ENCODE measurements at places on chromosomes 5 and 9.

GRCh38 chr9:120676767-120677402, 37.4 kb downstream of the MEGF9 start:
- DNase-seq: no peak

- DNase-seq: no peak
Measured at GRCh38 chr5:4640795-4641194, 499.3 kb upstream of the ADAMTS16 start.

GRCh38 chr5:114118511-114118910, 243.4 kb upstream of the KCNN2 start:
- no peak for DNase-seq

DNA sequence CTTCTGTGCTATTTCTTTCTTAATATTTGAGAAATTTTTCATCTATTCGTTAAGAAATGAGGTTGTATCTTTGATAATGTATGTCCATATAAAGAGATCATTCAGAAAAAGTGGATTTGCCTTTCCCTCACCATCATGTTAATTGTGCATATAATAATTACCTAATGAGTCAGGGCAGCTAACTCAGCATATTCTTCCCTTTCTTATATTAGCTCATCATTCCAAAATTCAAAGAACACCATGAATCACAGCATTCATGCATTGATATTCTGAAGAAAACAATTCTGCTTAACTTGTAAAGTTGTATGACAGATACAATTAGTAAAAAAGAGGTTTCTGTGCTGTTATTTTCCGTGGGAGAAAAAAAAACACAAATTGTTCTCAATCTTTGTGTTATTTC, 630.6 kb downstream of the TLE1 start:
- no peak for DNase-seq

DNA sequence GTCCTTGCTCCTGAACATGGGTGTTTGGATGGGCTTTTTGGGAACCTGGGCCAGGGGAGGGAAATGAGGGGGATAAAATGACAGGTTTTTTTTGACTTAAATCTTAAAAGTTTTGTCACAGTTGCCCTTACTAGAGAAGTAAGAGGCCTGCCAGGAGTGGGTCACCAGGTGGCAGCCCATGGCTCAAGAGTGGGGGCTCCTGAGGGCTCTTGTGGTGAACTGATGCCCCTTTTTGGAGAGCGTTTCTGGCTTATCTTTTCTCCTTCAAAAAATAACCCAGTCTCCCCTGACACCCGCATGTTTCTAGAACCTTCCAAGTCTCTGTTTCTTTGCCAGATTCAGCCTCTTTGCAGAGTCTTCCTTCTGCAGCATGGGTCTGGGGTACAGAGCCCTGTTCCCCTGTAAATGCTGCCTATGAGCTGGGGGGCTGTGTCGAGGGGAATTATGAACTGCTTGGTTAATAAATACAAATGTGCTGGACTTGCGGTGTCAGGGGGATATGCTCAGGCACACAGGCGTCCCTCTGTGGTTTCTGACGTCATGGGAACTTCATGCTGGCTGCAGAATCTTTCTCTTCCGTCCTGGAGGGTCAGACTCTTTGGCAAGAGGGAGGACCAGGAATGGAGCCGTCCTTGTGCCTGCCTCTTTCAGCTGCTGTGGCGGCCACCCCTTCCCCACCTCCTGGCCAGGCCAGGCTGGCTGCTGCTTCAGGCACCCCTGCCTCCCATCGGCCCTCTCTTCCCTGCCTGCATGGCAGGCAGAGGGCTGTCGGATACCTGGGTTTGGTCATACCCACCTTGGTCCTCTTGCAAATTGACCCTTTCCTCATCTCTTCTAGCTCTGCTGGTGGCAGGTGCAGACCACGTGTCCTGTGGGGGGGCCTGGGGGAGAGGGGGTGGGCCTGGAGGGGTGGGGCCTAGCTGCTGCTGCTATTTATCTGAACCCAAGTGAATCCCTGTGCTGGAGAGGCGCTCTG, 30.1 kb downstream of the PTPA start:
- no peak for DNase-seq

DNA sequence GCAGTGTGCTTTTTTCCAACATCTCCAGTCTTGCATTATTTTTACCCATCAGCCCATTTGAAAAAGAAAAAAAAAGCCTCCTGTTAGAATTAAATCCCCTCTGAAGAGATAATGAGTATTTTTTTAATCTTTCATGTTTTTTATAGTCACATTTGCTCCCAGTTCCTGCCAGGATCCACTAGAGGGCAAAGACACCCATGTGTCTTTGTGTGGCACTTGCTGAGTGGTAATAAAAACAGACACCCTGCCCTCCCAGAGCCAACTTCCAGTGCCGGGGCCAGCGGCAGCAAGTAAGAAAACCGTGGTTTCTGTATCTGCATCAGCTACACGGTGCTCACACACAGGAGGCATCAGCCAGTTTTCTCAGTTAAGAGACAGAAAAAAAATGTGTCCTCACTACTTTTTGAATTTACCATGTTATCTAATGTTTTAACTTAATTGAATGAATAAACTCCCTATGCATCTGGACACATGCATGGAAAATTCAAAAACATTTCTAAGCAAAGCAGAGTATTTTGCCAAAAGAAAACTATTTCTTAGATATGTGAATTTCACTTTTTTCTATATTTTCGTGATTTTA, 70.2 kb upstream of the PLEKHG4B start:
- DNase-seq: no peak

DNA sequence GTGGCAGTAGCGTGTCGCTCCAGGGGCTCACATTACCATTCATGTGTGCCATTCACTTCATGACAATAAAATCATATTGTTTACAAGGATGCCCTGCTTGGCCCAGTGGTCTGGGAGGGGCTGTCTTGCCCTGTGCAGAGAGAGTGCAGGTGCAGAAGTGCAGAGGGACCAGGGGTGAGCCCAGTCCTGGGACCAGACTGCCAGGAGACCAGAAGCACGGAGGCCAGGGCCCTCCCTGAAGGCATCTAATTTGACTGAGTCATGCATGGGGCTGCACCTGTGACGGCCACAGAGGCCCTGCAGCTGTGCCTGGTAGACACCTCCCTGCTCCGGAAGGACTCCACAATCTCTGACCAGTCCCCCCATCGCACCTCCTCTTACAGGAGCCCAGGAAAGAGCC, 164.4 kb upstream of the FOXD4L5 start:
- no peak for DNase-seq

DNA sequence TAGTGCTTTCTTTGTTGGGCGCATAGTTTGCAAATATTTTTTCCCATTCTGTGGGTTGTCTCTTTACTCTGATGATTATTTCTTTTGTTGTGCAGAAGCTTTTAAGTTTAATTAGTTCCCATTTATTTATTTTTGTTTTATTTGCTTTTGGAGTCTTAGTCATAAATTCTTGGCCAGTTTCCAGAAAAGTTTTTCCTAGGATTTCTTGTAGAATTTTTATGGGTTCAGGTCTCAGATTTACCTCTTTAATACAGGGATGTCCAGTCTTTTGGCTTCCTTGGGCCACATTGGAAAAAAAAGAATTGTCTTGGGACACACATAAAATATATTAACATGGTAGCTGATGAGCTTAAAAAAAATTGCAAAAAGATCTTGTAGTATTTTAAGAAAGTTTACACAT, 122.0 kb downstream of the WDR70 start:
- no peak for DNase-seq

GRCh38 chr5:124494540-124495116, 251.8 kb downstream of the ZNF608 start:
- DNase-seq: no peak

DNA sequence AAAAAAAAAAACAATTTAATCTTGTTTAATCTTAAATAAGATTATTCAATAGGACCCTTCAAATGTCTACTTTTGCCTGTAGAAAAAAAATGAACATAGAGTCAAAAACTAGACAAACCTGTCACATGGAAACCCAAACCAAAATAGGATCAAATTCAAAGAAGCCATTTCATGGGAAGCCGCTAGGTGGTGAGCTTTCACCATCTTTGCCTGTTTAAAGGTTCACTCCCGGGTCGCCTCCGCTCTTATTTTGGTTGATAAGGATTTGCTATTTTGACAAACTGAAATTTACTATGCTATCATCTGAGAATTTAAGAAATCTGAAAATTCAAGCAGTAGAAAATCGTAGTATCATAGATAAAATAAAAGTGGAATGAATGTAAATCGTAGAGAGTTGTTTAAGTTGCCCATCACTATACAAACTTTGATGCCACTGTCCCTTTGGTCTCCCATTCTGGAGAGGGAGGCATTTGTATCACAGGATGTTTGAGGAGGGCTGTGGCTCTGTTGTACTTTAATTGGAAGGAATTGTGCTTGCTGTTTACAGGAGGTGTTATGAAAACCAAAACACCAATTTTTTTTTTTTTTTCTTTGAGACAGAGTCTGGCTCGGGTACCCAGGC, 43.5 kb upstream of the DNAH5 start:
- DNase-seq: no peak

DNA sequence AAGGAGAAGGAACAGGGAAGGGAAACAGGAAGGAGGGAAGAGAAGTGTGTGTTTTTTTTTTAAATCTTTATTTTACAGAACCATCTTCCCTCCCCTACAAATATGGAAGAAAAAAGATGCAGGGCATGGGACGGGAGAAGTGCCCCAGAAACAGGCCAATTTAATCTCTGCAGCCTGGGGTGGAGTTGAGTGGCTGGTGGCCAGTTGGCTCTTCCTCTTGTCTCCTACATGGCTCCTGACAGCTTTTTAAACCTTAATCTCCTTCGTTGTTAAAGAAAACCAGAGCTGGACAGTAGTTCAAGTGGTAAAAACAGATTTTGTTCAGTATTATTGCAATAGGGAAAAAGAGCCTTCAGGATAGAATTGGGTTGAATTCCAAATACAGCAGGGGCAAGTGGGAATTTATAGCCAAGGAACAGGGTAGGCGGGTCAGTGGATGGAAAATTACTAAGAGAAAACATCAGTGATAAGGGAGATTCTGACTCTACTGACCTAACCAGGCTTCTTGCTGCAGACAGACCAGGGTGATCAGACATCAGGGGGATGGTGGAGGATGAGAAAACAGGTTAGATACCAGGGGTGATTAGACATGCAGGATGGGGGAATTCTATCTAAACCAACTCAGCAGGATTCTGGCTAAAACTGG, 125.1 kb upstream of the CLINT1 start:
- DNase-seq: no peak

DNA sequence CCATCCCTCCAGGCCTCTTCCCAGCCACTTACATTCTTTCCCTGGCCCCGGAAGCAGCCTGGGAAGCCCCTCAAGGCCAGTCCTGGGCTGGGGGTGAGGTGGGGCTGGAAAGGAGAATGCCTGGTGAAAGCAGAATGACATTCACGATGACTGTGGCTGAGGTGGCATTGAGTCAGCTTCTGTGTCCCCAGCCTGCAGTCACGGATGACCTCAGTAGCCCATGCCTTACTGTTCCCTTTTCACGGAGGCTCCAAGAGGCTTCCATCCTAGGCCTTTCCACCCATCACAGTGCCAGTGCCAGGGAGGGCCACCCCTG, 2.7 kb downstream of the PRDM12 start:
- no peak for DNase-seq

DNA sequence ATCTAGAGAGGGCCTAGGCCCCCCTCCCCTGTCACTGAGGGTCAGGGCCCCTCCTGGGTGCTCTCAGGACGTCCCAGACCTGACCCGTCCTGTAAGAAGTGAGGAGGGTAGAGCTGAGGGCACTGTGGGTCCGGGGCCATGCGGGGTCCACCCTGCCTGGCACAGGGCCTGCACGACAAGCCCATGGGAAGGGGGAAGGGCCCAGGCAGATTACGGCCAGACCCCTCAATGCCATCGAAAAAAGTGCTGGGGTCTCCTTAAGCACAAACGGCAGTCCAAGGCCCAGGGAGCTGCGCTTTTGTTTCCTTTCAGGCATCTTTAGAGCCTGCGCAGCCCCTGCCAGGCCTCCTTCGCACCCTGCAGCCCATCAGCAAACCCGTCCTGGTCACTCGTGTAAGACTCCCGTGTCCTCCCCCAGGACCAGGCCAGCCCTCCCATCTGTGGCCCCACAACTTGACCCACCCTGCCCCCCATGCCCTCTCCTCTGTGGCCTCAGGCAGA, 4.4 kb upstream of the EXOC3 start:
- no peak for DNase-seq

- DNase-seq: no peak
Measured at GRCh38 chr5:150302301-150303069, at the start of gene ARSI. Gene ARSI (minus strand): TSS chr5:150302905. CDS start chr5:150302373, 532 bp downstream.

DNA sequence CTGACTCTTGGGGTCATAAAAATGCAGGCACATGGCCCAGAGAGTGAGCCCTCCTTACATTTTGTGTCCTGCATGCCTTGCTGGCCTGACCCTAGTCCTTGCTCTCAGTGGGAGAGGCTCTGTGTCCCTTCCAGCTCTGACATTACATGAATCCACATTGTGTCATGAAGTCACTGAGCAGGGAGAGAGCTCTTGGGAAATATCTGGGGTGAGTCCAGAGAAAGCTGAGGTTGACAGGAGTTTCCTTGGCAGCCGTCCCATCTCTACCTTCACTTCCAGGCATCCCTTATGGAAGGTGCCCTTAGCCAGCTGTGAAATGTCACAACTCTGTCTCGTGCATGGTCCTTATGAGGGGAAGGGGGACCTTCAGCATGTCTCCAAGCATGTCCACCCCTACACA, 41.0 kb downstream of the FAT2 start:
- DNase-seq: no peak

DNA sequence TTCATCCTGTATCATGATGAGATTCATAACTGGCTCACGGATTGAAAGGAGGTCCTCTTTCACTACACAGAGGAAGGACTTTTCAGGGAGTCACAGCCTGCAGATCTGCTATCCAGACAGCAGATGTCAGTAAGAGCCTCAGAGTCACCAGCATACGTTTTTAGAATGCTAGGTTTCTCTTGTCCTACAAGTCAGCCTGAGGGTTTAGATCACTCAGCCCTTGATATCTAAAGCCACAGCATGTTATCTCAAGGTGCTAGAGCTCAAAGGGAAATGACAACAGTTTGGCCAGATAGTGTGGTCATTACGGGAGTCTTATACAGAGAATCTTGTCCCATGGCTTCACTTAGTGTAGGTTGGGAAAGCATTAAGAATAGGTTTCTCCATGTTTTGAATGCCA, 30.9 kb upstream of the SLC46A2 start:
- DNase-seq: no peak

GRCh38 chr5:98721231-98721928, 52.1 kb upstream of the RGMB start:
- DNase-seq: no peak

DNA sequence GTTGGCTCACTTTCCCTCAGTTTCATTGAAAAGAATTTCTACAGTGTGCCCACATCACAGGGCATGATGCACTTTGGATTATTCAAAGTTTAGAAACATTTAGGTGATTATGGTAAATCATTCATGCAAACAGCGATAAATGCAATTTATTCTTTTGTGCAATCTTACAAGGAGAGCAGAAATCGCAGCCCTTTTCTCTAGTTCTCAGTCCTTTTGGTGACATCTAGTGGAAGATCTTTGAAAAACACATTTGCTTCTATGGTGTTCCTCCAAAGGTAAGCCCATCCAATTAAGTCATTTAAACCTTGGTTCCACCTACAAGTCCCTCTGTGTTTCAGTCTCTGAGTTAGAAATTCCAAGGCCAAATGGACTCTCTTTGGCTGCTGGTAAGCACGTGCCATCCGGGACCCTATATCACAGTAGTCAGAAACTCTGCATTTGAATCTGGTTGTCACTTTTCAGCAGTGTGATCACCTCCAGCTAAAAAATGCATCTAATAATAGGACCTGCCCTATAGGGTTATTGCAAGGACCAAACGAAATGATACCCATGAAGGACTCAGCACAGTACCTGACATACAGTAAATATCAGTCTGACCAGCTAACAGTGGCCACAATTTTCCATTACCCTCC, 66.4 kb downstream of the MACROH2A1 start:
- DNase-seq: no peak

Data from activated CD8-positive, alpha-beta memory T cell treated with anti-CD3 and anti-CD28 coated beads for 1 hour (primary cell).